GM12865 (cell line): ENCODE measurements at places on chromosomes 2 and 18.

DNA sequence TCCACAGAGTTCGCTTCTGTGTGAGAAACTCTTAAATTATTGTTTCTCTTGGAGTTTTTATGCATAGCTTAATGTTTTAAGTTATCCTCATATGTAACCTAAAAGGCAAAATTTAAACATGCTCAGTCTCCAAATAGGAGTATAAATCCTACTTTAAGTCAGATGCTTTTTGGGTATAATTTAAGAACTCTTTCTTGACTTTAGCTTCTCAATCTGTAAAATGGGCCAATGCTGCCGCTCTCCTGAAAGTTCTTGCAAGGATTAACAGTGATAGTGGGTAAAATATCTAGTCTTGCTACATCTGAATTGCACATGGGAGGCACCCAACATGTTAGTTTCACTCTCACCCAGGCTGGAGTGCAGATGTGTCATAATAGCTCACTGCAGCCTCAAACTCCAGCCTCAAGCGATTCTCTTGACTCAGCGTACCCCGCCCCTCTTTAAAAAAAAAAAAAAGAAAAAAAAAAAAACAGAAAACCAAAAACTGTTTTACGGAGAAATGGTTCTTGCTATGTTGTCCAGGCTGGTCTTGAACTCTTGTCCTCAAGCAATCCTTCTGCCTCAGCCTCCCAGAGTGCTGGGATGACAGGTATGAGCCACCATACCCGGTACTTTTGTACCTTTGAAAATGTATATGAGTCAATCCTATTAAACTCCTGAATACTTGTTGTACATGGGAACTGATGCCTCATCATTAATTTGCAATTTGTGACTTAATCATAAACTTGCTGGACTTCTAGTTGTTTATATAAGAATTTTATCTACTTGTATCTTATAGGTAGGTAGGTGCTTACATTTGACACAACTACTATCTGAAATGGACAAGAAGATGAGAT, 1.8 kb downstream of the FBXO48 start:
- peak; percentile 37 for DNase-seq

GRCh38 chr18:13621886-13622619, 104.3 kb downstream of the FAM210A start:
- no peak for DNase-seq

GRCh38 chr18:10312326-10313015, 142.0 kb upstream of the APCDD1 start:
- no peak for DNase-seq

DNA sequence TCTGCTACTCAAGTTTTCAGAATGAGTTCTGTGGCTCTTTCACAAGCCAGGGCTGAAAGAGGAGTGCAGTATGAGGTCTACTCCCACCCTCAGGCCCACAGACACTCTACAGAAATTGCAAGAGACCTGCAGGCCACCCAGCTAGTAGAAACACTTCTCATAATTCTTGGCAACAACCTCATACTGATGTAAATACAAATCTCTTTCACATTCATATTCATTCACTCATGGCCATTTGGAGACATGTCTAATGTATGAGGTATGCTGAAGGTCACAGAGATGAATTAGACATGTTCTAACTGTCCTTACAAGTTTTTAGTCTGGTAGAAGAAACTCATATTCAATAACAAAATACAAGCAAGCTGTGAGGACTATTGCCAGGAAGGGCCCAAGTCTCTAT, 83.8 kb upstream of the KLHL29 start:
- no peak for DNase-seq

DNA sequence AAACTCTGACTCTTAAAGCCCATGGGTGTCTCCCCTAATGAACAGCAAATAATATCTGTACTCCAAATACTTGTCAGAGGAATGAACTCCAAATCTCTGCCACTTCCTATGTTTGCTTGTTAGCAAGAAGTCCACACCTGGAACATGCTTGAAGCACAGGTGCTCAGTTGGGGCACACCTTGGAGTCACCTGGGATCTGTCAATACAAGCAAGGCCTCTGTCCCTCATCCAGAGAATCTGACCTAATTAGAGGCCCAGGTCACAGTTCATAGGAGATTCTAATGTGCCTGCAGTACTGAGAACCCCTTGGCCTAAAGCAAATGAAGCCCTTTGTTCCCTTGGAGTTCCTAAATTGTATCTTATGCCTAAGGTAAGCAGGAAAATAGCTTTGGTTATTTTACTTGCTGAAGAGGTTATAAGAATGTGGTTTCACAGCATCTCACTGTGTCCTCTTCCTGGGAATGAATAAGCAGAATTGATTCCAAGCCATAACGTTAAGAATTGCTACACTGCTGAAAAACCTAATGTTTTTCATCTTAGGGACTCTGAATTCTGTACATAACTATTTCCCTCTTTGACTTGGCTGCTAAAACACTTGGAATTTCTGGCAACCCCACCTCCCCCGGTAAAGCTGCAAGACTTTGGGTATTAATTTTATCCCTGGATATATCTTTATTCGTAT, 113.4 kb downstream of the PIEZO2 start:
- no peak for DNase-seq

GRCh38 chr2:30237239-30237965, 6.1 kb downstream of the LBH start:
- DNase-seq: no peak

- DNase-seq: no peak
These were observed 38.9 kb upstream of the FBXO11 start for GRCh38 chr2:47945046-47945781.

- no peak for DNase-seq
These were observed 15.1 kb downstream of the CYS1 start for GRCh38 chr2:10064932-10065772.

GRCh38 chr2:151637271-151637781, 97.0 kb downstream of the NEB start:
- DNase-seq: peak; percentile 64
